GM12864 (cell line): ENCODE measurements at places on chromosomes 3 and 15.

- DNase-seq: no peak
These were observed 333.8 kb downstream of the PDCD6IP start for GRCh38 chr3:34132069-34132692.

- no peak for DNase-seq
These were observed 521.2 kb downstream of the ZIC1 start for GRCh38 chr3:147930232-147930807.

GRCh38 chr15:64026591-64026990 is 19.7 kb downstream of the DAPK2 start:
- DNase-seq: no peak

- no peak for DNase-seq
These were observed 64.9 kb downstream of the UACA start for GRCh38 chr15:70698426-70698825.

DNA sequence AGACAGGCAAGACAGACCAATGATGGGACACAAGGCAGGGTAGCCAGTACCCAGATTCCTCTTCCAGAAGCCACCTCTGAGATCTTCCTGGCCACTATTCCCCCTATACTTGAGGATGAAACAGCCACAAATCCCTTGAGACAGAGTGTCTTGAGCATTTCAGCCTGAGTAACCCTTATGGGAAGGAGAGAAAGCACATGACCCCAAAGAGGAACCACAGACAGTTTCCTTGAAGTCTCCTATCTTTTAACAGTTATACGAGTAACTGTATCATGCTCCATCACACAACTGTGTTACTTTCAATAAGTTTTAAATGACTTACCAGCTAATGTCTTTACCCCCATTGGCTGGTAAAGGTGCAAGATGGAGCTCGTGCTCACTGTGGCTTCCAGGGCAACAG is 9.3 kb downstream of the VIPR1 start:
- DNase-seq: no peak

DNA sequence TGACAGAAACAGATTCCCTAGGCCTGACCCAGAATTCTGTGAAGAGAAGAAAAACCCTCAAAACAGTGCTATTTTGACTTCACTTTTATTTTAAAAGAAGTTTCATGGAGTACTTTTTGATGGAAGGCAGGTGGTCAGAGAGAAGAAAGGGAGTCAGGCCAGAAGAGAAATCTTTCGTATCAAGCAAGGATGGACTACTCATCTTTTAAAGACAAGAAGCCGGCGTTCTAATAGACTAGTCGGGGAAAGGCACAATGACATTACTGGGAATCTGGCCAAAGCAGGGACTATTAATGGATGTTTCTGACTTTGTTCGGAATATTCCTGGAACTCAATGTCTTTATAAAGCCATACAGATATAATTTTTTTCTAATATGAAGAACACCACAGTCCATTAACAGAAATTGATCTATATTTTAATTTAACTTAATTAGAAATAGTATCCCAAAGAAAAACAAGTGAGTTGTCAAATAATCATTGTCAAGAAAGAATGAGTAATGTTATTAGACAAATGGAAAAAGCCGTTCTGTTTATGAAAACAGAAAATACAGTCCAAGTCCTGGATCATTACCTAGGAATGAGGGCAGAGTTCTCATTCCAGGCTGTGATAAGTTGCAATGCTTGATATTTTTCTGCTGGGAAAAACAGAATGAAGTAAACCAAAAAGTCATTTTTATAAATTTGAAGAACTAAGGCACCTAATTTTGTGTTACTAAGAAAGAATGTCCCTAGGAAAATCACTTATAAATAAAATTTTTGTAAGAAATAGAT is 23.7 kb upstream of the PCOLCE2 start:
- no peak for DNase-seq

GRCh38 chr3:188152660-188153436 is 1.1 kb upstream of the LPP start:
- no peak for DNase-seq

DNA sequence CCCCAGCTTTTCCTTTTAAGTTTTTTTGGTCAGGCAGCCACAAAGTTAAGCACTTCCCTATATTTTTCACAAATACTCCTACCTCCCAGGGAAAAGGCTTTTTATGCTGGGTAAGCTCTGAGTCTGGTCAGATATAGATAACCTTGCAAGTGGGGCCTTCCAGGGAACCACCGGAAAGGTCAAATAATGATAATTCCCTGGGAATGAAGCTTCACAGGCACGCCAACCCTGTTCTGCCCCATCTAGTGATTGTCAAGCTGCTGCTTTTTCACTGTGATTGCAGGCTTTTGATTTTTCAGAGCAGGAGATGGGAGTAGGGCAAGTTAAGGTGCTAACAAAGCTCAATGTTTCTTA is 121.0 kb downstream of the ZNF609 start:
- no peak for DNase-seq

- no peak for DNase-seq
These were observed 202.0 kb downstream of the ADAMTSL3 start for GRCh38 chr15:83855956-83856355.

- no peak for DNase-seq
These were observed 13.3 kb downstream of the SEMA3F start for GRCh38 chr3:50168388-50168787.

- no peak for DNase-seq
These were observed 31.9 kb downstream of the CMTM7 start for GRCh38 chr3:32423534-32423933.

- no peak for DNase-seq
These were observed 88.5 kb upstream of the SKOR1 start for GRCh38 chr15:67736810-67737209.

GRCh38 chr3:134622806-134623365 is 27.9 kb downstream of the KY start:
- no peak for DNase-seq

GRCh38 chr3:143016321-143016972 is 15.1 kb downstream of the U2SURP start:
- DNase-seq: no peak

GRCh38 chr3:183541738-183542137 is 13.8 kb downstream of the KLHL6 start:
- DNase-seq: no peak
